ENCODE measurements at places on chromosomes 13 and 19. TPM values are rescaled to one million over a fixed set of nuclear protein-coding genes. Genes with fewer than 3 reads are reported as not detected.

- no peak for DNase-seq
- H3K4me3 ChIP-seq: no peak overlapping the region
- H3K4me1 ChIP-seq: peaks cover 6% of the 10 kb centered on the region
- no peaks in the 10 kb centered on the region for H3K27me3 ChIP-seq
- no peak overlapping the region for H3K27ac ChIP-seq
Measured at GRCh38 chr13:45280751-45281634, 60.0 kb downstream of the TPT1 start.

DNA sequence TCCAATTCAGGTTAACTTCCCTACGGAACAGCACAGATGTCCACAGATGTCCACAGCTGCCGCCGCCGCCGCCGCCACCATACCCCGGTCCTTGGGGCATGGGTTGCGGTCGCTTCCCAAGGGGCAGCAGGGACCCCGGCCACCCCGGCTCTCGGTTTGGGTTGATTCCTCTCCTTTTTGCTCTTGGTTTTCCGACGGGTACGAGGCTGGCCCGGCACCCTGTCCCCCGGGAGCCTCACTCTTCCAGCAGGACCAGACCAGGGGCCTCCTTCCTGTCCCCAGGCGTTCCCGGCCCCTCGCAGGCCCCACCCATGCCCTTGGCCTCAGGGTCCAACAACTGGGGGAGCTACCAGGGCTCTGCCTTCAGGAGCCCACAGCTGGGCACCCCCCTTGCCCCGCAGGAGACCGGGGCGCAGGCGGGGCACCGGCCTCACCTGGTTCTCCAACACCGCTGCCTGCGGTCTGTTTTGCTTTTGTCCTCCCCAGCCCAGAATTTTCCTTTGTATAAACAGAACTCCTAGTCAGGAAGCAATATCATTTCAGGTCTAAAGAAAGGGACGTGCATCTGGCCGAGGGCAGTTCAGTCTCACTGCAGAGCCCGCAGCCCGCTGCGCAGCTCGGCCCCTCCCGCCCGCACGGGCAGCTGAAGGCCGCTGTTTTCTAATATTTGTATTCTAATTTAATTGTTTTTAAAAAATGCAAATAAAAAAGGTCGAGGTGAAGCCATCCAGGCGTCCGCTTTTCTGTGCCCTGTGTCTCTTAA lies 27.9 kb downstream of the ZBTB7A start:
- peaks cover 6% of the 10 kb centered on the region for H3K4me1 ChIP-seq
- H3K4me3 ChIP-seq: no peak overlapping the region
- DNase-seq: no peak

The CERS4 gene
- total RNA-seq: 36.8 TPM

GRCh38 chr13:113013878-113014751 lies 45.1 kb downstream of the MCF2L start:
- no peak for DNase-seq
- peaks cover 7% of the 10 kb centered on the region for H3K27me3 ChIP-seq
- no peak overlapping the region for H3K4me3 ChIP-seq
- no peak overlapping the region for H3K27ac ChIP-seq

- no peaks in the 10 kb centered on the region for H3K27me3 ChIP-seq
- no peak for DNase-seq
- no peak overlapping the region for H3K27ac ChIP-seq
- H3K4me1 ChIP-seq: no peaks in the 10 kb centered on the region
- H3K4me3 ChIP-seq: no peak overlapping the region
Measured at GRCh38 chr13:23728807-23729206, 158.6 kb downstream of the TNFRSF19 start.

The CACNG6 gene
- total RNA-seq: not detected

DNA sequence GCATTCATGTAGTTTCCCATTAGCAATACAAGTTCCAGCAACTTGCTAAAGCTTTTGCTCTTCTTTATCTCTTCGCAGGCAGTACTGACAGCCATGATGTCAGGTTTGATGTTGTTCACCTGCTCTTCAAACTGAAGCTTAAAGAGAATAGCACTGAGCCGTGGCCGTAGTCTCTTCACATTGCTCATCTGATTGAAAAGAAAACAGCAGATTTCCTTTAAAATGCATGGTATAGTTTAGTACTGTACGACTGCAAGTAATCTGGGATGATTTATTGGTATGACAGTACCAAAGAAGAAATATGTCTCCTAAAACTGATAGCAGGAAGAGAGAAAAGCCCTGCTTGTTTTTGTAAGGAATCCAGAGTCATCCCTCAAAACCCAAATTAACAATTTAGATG lies 284.4 kb downstream of the DIAPH3 start:
- H3K36me3 ChIP-seq: no peaks in the 10 kb centered on the region
- H3K27ac ChIP-seq: no peak overlapping the region
- no peaks in the 10 kb centered on the region for H3K4me1 ChIP-seq

DNA sequence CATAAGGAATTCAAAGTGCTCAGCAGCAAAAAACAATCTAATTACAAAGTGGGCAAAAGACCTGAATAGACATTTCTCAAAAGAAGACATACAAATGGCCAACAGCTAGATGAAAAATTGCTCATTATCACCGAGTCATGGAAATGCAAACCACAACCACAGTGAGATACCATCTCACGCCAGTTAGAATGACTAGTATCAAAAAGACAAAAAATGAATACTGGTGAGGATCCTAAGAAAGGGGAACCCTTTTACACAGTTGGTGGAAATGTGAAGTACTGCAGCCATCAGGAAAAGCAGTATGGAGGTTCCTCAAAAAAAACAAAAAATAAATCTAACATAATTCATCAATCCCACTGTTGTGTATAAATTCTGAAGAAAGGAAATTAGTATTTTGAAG lies 1206.1 kb downstream of the EFNB2 start:
- no peak overlapping the region for H3K27ac ChIP-seq
- H3K36me3 ChIP-seq: no peaks in the 10 kb centered on the region
- H3K4me3 ChIP-seq: no peak overlapping the region
- H3K4me1 ChIP-seq: peaks cover 29% of the 10 kb centered on the region
- DNase-seq: no peak
- no peaks in the 10 kb centered on the region for H3K27me3 ChIP-seq

- peaks cover 46% of the 10 kb centered on the region for H3K4me1 ChIP-seq
- H3K36me3 ChIP-seq: peaks cover 15% of the 10 kb centered on the region
- DNase-seq: peak; percentile 67
- H3K4me3 ChIP-seq: peak overlapping the region; percentile 95
- peak overlapping the region; percentile 98 for H3K27ac ChIP-seq
- no peaks in the 10 kb centered on the region for H3K27me3 ChIP-seq
Measured at GRCh38 chr19:41263042-41263849, 926 bp upstream of the HNRNPUL1 start.

The ARL11 gene
- 0.48 TPM for total RNA-seq

The C13orf42 gene
- total RNA-seq: not detected

DNA sequence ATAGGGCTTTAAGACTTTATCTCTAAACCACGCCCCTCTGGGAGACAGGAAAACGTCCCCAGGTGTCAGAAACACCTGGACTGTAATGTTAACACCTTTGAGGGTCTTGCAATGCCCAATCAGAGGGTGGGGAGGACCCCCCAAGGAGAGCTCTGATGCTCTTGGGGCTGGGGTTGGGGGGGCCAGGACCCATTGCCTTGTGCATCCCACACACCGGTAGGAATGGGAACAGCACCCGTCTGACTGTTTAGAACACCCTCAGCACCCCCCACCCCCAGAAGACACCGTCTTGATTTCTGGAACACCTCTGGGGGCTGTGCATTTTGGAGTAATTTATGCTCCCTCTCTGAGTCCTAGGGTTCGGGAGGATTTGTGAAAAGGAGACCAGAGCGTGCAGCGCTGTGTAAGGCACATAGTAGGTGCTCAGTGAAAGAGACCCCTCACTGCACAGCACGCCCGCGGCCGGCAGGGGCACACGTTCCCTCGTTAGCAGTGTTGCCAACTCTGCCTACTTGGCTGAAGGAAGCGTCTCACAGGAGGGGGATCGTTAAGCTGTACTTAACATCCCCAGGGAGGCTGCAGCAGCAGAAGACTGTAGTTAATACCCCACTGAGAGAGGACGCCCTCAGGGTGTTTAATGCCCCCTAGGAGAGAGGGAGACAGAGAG lies 2.8 kb upstream of the ERFL start:
- H3K36me3 ChIP-seq: no peaks in the 10 kb centered on the region
- peaks cover 40% of the 10 kb centered on the region for H3K4me1 ChIP-seq
- no peak overlapping the region for H3K4me3 ChIP-seq
- no peak overlapping the region for H3K27ac ChIP-seq
- H3K27me3 ChIP-seq: peaks cover 20% of the 10 kb centered on the region

GRCh38 chr19:33752945-33753344 lies 43.7 kb upstream of the KCTD15 start:
- H3K27ac ChIP-seq: no peak overlapping the region
- H3K27me3 ChIP-seq: no peaks in the 10 kb centered on the region
- no peaks in the 10 kb centered on the region for H3K36me3 ChIP-seq
- no peak for DNase-seq
- no peak overlapping the region for H3K4me3 ChIP-seq

DNA sequence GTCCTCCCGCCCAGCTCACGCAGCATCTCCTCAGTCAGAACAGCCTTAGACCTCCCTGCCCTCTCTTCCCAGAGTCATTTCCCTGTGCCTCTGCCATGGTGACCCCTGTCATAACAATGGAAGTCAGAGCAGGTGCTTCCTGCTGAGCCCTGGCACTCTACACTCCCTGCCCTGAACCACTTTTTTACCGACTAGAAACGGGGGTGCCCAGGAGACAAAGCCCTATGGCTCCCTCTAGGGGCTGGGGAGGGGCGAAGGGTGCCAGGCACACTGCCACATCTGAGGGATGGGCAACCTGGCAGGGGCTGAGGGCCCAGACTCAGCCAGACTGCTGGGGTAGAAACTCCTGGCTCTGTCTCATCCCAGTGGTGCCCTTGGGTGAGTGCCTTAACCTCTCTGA lies 16.4 kb downstream of the ZNF574 start:
- H3K36me3 ChIP-seq: peaks cover 6% of the 10 kb centered on the region
- H3K27ac ChIP-seq: no peak overlapping the region
- H3K4me3 ChIP-seq: no peak overlapping the region

GRCh38 chr13:24074678-24075077 lies 85.8 kb upstream of the SPATA13 start:
- DNase-seq: no peak
- peaks cover 3% of the 10 kb centered on the region for H3K27me3 ChIP-seq
- no peak overlapping the region for H3K27ac ChIP-seq
- H3K4me1 ChIP-seq: peaks cover 3% of the 10 kb centered on the region
- no peaks in the 10 kb centered on the region for H3K36me3 ChIP-seq

DNA sequence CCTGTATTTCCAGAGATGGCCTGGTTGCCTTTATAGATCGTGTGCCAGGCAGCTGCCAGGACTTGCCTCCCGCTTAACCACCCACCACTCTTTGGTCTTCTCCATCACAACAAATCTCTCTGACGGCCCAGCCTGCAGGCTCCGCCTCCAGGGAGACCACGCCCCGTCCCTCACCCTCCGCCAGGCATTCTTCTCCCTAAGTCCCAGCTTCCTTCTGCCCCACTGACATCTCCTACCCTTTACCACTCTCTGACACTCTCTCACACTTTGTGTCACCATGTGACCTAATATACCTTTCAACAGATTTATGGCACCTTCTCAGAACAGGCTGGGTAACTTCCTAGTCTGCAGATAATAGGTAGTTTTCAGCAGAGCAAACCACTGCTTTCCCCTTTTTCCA lies 95.1 kb downstream of the CAB39L start:
- DNase-seq: no peak
- H3K4me3 ChIP-seq: no peak overlapping the region
- H3K27me3 ChIP-seq: no peaks in the 10 kb centered on the region
- H3K4me1 ChIP-seq: peaks cover 9% of the 10 kb centered on the region

DNA sequence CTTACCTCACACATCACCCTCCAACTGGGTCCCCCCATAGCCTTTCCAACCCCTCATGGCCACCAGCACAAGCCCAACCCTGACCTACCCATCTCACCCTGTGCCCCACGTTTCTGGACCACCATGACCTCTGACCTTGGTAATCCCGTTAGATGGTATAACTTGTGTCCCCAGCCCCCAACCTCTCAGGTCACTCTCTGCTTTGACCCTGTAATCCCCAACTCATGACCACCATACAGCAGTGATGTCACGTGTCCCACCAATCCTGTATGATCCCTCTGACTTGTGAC lies 8.5 kb downstream of the KLC3 start:
- H3K27ac ChIP-seq: no peak overlapping the region
- no peak overlapping the region for H3K4me3 ChIP-seq
- no peaks in the 10 kb centered on the region for H3K36me3 ChIP-seq
- peaks cover 6% of the 10 kb centered on the region for H3K27me3 ChIP-seq

DNA sequence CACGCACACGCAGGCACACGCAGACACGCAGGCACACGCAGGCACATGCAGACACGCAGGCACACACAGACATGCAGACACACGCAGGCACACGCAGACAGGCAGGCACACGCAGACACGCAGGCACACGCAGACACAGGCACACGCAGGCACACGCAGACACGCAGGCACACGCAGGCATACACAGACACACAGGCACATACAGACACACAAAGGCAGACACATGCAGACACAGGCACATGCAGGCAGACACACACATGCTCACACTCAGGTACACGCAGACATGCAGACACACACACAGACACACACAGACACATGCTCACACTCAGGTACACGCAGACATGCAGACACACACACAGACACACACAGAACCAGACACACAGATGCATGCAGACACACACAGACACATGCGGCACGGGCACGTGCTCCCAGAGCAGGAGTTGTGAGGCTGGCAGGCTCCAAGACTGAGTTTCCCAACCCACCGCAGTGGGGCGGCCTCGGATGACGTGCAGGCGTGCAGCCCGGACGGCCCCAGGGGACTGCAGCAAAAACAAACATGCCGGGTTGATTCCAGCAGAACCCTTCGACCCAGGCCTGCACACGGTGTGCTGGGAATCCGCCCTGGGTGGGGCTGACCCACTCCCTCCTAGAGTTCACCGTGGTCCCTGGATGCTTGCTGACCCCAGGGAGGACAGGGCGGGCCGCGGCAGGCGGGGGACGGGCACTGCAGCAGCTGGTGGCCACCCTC lies 100.0 kb downstream of the GADD45B start:
- peaks cover 10% of the 10 kb centered on the region for H3K4me1 ChIP-seq
- DNase-seq: no peak
- no peak overlapping the region for H3K27ac ChIP-seq
- no peaks in the 10 kb centered on the region for H3K27me3 ChIP-seq
- H3K36me3 ChIP-seq: no peaks in the 10 kb centered on the region

- H3K4me3 ChIP-seq: no peak overlapping the region
- DNase-seq: no peak
- no peaks in the 10 kb centered on the region for H3K27me3 ChIP-seq
- H3K27ac ChIP-seq: no peak overlapping the region
- H3K4me1 ChIP-seq: no peaks in the 10 kb centered on the region
Measured at GRCh38 chr13:71045101-71045500, 821.9 kb downstream of the DACH1 start.

DNA sequence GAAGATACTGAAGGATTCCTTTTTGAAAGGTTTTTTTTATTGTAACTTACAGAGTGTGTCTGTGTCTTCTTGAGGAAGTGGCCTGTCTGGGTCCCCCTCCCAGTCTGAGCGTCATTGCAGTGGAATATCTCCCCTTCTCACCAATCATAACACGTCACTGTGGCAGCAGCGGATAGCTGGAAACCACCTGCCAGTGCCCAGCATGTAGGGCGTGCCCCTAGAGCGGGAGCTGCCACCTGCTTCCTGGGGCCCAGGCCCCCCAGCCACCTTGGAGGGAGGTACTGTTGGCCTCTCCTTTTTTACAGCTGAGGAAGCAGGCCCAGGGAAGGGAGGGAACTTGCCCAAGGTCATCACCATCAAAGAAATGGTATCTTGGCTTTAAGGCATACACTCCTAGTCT lies 4.6 kb upstream of the DNM2 start:
- no peak overlapping the region for H3K4me3 ChIP-seq
- no peak overlapping the region for H3K27ac ChIP-seq
- no peak for DNase-seq
